Fibroblast of skin of right biceps (primary cell): ENCODE measurements at places on chromosomes 5 and 9.

DNA sequence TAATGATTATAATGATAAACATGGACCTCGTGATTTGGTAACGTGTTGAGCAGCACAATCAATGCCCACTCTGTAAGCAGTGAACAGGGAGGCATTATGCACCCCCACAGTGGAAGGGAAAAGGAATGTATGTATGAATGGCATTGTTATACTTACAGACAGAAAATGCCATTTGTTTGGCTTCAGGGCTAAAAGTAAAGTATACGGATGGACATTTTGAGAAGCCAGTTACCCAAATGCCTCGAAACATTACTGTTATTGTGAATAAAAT, 260.2 kb upstream of the PPP1R2B start:
- no peak for DNase-seq

DNA sequence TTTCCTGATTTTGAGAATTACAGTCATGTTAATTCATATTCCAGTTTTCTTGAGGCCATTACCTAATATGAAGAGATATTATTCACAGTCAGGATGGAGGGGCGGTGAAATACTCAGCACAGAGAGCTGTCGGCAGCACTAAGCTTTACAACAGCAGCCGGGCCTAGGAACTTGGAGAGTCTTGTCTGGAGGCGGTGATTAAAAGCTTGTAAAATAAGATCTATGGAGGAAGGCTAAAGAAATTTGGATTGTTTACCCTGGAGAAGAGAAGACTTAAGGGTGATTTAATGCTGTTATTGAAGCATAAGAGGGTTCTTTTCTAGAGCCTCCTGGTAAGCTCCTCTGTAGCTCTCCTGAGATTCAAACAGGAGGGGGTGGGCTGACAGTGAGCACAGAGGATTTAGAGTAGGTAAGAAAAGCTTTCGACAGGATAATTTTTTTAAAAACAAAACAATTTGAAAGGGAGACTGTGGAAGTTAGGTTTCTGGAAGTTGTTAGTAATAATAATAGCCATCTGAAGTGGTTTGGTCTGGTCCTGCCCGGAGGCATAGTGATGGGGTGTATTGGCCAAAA, 406.3 kb upstream of the ADAMTSL1 start:
- no peak for DNase-seq

- DNase-seq = no peak
Measured at GRCh38 chr5:168916266-168916665, 337.1 kb upstream of the PANK3 start.

DNA sequence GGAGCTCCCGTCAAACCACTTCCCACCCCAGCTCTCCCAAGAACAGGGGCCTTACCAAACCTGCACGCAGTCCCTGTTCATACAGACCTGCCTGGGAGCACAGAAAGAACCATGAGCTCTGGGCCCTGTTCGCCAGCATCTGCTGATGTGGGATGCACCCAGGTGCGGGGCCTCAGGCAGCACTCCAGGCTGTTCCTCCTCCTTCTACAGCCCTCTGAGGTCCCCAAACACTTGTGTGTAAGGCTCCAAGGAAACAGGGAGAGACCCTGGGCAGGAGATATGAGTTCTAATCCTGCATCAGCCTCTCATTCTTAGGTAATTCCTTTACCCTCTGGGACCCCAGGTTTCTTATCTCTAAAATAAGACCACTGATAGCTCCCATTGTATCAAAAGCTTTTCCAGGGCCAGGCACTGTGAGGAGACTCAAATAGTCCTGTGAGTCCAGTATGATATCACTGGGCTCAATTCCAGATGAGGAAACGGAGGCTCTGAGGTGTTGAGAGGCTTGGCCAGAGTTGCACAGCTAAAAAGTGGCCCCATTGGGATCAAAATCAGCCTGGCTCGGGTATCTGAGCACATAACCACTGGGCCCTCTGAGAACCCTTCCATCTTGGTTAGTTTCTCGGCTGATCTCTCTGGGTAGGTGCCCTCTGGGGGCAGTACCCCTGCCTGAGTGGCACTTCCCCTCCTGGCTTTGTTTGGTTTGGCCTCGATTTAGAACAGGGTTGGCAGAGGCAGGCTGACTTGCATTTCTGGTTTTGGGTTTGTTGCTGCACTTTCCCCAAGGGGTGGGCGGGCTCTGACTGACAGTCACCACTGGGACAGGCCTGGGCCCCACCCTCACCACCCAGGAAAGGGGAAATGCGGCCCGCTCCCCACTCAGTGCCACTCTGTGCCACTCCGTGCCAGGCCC, 116.8 kb downstream of the RGS3 start:
- peak; percentile 28 for DNase-seq

GRCh38 chr9:38047301-38048251, 21.5 kb downstream of the SHB start:
- peak; percentile 95 for DNase-seq
